ENCODE measurements at places on chromosomes 2 and 18.

GRCh38 chr2:20972792-20973565 lies 70.9 kb downstream of the APOB start:
- no peak for DNase-seq

DNA sequence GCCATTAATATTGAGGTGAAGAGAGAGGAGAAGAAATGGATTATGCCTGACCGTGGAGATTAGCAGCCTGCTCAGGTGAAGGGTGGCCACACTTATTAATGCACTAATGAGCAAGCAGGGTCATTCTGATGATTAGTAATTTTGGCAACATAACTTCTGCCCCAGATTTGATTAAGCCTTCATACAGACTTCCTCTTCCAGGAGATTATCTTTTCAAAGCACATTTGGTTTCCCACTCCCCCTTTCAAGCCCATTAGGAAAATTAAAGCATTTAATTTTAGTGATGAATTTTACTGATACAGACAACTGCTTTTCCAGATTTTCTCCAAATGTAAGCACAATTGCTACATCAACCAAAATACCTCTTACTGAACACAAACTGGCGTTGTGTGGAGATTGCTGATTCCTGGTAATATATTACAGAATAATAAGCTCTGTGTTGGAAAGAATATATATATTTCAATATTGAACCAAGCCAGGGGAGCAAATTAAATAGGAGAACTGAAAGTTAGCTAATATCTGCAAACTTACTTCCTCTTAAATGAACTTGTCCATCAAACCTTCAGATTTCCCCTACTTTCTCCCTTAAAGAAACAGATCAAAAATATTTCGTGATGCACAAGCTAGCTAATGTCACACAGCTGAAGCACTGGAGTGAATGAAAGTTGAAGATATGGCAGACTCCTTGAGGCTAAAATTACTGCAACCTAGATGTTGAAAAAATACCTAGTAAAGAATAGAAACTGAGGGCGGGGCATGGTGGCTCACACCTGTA lies 140.8 kb downstream of the FAM210A start:
- no peak for DNase-seq

DNA sequence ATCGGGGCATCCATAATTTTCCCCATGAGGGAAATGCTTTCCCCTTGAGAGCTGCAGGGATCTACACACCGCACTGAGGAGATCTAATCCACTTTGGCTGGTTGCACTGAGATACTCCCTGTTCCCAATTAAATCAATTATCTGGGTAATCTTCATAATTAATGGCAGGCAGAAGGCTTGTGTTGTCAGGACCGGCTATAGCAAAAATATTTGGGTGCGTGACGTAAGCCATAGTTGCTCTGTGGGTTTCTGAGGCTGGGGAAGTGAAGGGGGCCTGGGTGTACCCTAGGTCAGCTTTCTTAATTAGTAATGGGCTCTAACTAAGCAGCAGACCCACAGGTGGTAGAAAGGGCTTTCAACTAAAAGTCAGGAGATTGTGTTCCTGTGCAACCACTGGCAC lies 62.8 kb upstream of the UPP2 start:
- no peak for DNase-seq

- no peak for DNase-seq
Observed at GRCh38 chr2:113138428-113139322, 11.3 kb downstream of the IL1RN start.

DNA sequence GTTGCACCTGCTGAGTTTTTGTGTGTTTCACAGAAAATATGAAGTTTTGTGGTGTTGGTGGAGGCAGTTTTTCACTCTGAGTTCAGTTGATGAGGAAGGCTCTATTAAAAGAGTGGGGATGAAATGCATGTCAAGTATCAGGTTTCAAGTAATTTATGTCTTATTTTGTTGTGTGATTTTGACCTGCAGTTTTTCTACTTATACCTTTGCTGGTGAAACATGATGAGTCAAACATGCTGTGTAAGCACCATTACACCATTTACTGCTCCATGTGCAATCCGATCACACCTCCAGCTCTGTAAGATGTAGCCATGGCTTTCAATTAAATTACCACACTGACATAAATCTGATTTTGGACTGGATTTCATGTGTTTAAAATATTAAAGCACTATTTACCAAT lies 174.5 kb upstream of the ZEB2 start:
- DNase-seq: no peak

GRCh38 chr2:102350137-102350793 lies 5.3 kb upstream of the IL18R1 start:
- DNase-seq: no peak

- no peak for DNase-seq
Observed at GRCh38 chr2:46509804-46510203, 30.4 kb downstream of the TMEM247 start.

DNA sequence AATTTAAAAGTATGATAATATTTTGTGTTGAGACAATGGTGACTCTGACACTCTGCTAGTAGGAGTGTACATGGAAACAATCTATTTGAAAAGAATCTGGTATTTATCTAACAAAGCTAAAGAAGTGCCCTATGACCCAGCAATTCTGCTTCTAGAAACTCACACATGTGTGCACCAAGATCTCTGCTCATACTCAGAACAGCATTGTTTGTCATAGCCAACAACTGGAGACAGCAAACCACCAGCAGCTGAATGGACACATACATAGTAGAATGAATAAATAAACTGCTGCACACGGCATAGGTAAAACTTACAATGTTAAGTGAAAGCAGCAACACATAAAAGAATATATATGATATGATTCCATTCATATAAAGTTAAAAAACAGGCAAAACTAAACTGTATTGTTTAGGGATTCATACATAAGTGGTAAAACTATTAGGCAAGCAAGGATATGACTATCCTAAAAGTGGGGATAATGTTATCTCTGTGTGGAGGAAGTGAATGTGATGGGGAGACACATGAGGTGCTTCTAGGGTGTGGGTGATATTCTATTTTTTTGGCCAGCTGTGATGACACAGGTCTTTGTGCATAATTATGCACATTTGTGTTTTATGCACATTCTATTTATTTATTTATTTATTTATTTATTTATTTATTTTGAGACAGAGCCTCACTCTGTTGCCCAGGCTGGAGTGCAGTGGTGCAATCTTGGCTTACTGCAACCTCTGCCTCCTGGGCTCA lies 71.1 kb downstream of the RFTN2 start:
- no peak for DNase-seq

DNA sequence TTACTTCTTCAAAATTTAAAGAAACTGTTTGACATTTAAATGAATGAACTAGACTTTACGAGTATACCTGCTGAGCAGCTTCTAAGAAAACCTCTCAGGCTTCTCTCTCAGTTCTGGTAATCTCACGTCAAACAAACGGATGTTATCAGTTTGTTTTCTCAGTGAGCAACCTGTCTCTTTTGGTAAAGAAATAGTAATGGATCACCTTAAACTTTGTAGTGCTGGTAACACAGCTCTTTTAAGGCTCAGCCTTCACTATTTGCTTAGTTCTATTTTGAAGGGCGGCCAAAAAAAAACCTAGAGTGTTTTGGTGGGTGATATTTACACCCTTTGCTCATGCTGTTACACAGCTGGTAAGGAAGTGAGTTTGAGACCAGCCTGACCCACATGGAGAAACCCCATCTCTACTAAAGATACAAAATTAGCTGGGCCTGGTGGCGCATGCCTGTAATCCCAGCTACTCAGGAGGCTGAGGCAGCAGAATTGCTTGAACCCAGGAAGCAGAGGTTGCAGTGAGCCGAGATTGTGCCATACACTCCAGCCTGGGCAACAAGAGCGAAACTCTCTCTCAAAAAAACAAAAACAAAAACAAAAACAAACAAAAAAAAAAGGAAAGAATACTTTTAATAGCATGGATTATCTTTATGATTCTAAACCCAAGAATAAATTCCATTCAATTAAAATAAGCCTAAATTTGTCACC lies 15.9 kb downstream of the FN1 start:
- no peak for DNase-seq

DNA sequence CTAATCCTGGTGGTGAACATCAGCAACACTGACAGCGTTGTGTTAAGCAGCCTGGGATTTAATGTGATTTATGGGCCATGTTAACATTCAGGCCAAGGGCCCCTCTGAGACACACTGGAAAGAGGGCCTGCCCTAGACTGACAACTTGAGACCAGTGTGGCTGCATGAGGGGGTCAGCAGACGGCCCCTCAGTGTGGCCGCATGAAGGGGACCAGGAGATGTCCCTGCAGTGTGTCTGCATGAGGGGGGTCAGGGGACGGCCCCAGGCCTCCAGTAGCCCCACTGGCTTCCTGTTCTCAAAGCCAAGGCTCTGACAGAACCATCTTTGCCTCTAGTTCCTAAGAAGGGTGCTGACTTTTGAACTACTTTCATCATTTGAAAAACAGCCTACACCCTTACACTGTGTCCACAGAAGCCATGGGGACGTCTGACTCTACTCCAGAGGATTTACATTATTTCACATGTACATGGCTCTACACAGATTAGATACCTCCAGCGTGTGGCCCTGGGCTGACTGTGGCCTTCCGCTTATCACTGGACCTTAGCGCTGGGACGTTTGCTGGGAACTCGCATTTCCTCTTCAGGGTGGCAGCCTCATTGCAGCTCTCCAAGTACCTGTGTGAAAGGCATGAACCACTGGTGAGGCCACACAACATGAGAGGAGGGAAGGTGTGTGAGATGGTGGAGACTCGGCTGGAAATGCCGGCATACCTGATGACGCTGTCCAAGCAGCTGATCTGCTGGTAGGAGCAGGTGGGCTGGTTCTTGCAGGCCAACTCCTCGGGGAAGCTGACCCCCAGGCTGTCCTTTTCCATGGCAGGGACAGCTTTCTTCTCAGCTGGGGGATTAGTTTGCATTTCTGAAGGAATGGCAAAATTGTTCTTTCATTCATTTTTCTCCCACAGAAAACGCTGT lies 18.2 kb upstream of the HES6 start:
- no peak for DNase-seq

- DNase-seq: no peak
Observed at GRCh38 chr2:71348302-71348701, 16.7 kb downstream of the ZNF638 start.

GRCh38 chr2:65050931-65051330 lies 5.3 kb upstream of the CEP68 start:
- no peak for DNase-seq

DNA sequence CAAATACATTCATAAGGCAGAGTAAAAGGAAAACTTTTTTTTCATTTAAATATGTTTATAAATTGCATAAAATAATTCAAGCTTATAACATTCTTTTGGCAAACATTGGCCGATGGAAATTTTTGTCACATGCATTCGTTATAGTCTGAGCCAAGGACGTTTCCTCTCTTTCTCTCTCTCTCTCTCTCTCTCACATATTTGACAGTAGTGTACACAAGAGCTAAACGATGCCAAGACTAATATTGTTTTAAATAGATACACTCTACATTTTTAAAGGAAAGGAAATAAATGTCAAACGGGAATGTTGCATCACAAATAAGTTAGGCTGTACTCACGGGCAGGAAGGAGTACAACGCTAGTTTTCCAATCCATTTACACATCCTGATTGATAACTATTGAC lies 251.1 kb upstream of the SMIM21 start:
- DNase-seq: no peak

GRCh38 chr2:9895669-9896590 lies 52.7 kb downstream of the TAF1B start:
- no peak for DNase-seq

DNA sequence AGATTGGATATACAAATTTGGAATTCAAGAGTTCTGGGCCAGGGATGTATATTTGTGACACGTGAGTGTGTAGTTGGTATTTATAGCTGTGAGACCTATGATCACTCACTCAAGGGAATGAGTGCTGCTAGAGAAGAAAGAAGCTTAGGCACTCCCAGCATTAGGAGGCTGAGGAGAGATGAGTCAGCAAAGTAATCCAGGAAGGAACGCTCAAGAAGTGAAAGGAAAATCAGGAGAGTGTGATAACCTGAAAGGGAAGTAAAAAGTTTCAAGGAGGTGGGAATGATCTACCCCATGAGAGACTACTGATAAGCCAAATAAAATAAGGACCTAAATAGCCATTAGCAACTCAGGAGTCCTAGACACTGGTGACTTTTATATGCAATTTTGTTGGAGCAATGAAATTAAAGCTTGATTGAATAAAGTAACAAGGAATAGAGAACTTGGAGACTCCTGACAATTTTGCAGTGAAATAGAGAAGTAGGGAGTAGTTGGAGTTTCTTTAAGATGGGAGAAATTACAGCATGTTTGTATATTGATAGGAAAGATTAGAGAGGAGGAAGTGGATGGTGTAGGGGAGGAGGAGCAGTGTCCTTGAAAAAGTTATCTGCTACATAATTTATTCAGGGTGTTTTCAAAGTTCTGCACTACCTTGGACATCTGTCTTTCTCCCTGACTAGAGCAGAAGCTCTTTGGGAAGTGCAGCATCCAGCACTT lies 89.9 kb downstream of the UBE2E3 start:
- DNase-seq: no peak

DNA sequence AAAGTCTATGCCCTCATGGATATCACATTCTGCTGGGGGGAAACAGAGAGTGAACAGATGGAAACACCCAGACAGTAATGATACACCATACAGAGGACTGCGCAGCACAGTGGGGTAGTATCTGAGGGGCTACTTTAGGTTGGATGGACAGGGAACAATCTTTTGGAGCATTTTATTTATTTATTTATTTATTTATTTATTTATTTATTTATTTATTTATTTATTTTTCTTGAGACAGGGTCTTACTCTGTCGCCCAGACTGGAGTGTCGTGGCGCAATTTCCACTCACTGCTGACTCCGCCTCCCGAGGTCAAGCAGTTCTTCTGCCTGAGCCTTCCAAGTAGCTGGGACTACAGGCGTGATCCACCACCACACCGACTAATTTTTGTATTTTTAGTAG lies 89.2 kb downstream of the TGOLN2 start:
- DNase-seq: no peak

GRCh38 chr2:187878112-187878511 lies 323.9 kb upstream of the TFPI start:
- DNase-seq: no peak

- DNase-seq: no peak
Observed at GRCh38 chr2:44753552-44754285, 187.8 kb upstream of the SIX3 start.

DNA sequence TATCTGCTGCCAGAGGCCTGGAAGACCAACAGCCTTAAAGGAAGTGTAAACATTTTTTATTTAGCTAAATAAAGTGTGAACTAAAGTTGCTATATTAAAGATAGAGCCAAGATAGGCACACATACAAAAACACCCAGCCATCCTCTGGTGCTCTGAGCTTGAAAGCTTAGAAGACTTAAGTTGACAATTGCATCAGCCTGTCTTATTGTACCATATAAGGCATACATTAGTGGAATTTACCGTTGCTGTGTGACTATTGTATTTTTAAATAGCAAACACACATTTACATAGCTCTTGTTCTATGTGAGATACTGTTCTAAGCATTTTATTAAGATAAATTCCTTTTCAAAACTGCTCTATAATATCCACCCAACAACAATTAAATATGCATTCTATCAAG lies 736.6 kb upstream of the ZEB2 start:
- no peak for DNase-seq
